ENCODE measurements at places on chromosomes 16 and 17.

DNA sequence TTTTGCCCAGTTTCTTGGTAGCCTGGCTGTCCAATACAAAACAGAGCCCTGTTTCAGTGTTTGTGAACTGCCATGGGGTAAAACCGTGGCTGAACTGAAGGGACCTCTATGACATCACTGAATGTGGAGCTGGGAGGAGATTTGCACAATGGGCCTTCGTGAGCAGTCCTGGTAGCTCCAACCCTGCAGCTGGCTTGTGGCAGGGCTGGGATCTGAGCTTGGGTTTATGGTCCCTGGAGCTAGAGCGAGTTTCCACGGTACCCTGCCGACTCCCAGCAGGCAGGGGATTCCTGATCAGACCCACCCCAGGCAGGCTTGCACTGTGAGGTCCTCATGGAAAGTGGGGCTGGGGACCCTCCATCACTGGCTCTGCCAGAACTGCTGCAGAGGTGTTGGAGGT lies 247.0 kb downstream of the GSG1L start:
- no peak for DNase-seq

DNA sequence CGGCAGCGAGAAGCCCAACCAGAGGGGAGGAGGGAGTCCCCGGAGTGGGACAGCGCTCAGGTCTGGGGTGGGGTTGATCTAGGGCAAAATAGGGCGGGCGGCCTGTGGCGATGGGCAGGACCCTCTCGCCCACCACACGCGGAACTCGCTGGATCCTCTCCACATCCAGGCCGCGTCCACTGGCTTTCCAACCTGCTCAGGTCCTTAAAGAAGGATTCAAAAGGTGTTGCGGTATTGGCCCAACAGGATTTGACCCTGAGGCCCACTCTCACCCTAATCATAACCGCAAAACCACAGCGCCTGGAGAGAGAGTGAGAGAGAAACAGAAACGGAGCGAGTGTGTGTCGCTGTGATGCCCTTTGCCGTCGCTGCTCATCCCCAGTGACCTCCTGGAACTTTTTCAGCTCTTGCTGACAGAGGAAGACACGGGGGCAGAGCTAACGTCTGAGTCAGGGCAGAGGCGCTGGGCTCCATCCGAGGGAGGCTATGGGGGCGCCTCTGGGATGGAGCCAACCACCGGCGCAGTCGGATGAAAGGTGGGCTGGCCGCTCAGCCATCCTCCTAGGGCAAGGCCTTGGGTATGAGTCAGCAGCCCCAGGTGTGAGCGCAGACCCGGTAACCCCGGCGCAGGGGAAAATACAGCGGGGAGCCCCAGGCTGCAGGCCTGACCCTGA lies 16.7 kb upstream of the OR1F1 start:
- DNase-seq: no peak

- DNase-seq: no peak
Measured at GRCh38 chr16:79914961-79915720, 314.6 kb upstream of the MAF start.

DNA sequence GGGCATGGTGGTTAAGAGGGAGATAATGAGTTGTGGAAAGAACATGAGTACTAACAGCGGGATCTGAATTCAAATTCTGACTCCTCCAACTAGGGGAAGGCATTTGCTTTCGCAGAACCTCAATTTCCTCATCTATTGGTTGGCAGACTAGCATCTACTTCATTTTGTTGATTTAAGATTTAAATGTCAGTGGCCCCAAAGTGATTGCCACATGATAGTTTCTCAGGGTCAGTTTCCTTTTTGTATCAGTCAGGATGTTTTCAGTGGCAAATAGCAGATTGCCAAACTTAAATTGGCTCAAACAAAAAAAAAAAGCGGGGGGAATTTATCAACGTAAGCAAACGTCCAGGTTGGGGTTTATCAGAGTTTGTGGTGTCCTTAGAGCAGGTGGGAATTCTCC lies 25.1 kb upstream of the NOS2 start:
- DNase-seq: no peak

GRCh38 chr16:643050-643368 lies 1.4 kb downstream of the MCRIP2 start:
- DNase-seq: no peak

GRCh38 chr16:86052115-86052670 lies 153.2 kb downstream of the IRF8 start:
- no peak for DNase-seq

DNA sequence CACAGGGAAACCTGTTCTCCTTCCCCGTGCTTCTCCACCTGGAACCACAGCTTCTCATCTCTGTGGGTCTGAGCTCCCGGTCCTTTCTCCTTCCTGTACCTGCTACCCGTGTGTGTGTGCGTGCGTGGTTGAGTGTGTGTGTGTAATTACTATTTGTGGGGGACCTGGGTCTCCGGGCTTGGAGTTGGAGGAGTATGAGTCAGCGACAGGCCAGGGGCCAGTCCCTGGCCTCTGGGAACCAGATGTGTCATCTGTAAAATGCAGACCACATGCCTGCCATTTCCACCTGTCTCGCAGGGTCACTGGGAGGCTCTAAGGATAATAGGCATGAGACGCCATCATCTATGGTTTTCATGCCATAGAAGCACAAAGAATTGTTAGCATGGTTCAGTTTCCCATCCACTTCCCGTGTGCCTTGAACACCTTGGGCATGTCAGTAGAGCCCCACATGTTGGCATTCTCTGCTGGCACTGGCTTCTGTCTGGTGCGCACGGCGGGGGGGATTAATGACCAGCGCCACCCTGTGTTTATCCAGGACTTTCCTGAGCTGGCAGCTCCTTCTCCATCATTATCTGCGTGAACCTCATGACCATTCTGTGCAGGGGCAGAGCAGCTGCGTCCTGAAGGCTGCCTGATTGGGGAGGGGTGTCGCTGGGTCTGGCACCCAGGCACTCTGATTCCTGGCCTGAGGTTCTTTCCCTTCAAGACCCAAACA lies 1.5 kb downstream of the ZNF205 start:
- no peak for DNase-seq

- peak; percentile 41 for DNase-seq
Measured at GRCh38 chr16:67528870-67529581, 397 bp downstream of the RIPOR1 start.

DNA sequence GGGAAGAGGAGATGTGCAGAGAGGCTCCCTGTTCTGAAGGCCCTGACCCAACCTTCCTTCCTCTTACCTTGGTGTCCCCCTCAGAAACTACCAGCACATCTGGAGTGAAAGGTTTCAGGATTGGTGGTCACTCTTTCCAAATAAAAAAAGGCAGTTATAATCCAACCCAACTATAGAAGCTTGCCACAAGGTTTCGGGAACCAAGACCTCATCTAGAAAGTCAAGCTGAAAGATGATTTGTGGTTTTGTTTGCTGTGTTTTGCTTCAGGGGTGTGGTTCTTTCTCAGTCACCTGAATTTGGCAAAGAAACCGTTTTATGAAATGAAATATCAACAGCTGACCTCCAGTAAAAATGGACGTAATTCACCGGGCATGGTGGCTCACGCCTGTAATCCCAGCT lies 19.3 kb downstream of the SHMT1 start:
- no peak for DNase-seq

GRCh38 chr17:44602970-44603369 lies 45.7 kb downstream of the FZD2 start:
- DNase-seq: no peak

DNA sequence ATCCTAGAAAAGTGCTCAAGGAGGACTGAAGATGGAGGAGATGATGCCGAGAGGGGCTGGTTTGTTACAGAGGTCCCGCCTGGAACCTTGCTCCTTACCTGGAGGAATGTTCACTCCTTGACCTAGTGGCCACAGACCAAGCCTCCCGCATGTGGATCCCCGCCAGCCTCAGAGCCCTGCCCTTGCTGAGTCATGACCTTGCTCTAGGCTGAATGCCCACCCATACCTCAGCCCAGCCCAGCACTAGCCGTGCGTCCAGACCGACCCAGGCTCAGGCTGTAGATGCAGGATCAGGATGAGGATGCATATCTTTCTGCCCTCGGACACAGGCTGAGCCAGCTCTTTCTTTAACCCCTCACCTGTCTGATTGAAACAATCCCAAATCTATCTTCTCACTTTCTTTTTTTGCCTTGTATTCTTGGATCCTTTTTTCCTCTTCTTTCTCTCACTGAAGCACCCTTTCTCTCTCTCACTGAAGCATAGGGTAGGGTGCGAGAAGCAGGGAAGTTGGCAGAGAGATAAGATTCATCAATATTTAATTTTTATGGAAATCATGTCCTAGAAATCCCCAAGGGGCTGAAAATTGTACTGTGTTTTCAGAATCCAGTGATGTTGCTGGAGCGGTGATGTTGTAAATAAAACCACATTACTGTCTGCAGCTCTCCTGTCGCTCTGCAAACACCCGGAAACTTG lies 34.9 kb downstream of the WSCD1 start:
- DNase-seq: no peak

DNA sequence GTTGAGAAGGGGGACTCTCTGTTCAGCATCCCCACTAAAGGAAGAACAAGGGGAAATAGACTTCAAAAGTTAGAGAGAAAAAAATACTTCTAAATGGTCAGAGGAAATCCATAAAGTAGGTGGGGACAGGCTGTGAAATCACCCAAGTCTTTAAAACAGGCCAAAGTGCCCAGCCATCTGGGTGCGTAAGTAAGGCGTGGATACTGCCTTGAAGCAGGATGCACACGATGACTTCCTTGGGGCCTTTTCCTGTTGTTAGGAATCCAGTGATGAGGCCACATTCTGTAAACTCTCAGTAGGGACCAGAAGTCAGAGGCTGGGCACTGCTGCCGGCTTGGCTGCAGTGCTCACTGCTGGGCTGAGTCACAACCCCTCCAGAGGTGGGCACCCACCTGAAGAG lies 9.2 kb downstream of the AXIN2 start:
- no peak for DNase-seq

DNA sequence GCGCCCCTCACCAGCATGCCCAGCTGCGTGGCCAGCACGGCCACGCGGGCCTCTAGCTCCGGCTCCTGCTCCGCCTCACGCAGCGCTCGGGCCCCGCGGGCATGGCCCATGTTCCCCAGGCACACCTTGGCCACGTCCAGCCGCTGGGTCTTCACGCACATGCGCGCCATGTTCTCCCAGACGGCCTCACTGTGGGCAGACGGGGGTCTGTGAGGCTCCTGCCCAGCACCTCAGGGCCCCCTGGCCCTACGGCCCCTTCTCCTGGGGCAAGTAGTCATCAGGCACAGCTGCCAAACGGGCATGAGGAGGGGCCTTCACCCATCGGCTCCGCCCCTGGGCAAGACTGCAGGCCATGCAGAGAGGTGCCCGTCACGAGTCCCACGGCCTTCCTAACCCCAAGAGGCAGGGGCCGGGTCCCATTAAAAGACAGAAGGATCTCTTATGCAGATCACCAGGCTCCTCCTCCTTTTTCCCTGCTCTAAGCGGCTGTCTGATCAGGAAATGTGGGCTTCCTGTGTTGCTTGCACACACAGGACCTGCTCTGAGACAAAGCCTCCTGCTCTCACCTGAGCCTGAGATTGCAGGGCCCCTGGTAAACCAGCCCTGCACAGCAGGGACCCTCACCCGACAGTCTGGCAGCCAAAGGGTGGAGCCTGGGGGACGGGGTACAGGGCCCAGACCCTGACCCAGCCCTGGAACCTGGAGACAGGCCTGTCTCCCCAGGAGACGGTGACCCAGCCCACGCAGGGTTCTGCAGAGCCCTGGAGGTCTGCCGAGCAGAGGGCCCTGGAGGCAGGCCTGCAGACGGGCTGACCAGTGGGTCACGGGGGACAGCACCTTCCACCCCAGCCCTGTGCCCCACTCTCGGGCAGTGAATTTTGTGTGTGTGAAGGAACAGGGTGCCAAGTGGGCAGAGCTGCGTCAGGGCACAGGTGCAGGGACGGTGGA lies 6.6 kb upstream of the TMEM204 start:
- DNase-seq: no peak

GRCh38 chr17:80028030-80028429 lies 7.6 kb downstream of the TBC1D16 start:
- DNase-seq: no peak

Data from progenitor cell of endocrine pancreas (in vitro differentiated cells).